Caco-2 (cell line): ENCODE measurements at places on chromosomes 7 and 10. TPM values are rescaled to one million over a fixed set of nuclear protein-coding genes. Genes with fewer than 3 reads are reported as not detected.

- H3K4me1 ChIP-seq: no peaks in the 10 kb centered on the region
- DNase-seq: no peak
- H3K27me3 ChIP-seq: no peaks in the 10 kb centered on the region
- no peaks in the 10 kb centered on the region for H3K36me3 ChIP-seq
- H3K4me3 ChIP-seq: no peak overlapping the region
These were observed 30.7 kb downstream of the ZNF777 start for GRCh38 chr7:149430192-149430591.

- H3K4me1 ChIP-seq: no peaks in the 10 kb centered on the region
- no peak for DNase-seq
- H3K36me3 ChIP-seq: no peaks in the 10 kb centered on the region
- H3K27me3 ChIP-seq: no peaks in the 10 kb centered on the region
These were observed 10.2 kb downstream of the ATP6V0E2 start for GRCh38 chr7:149884016-149884415.

- DNase-seq: no peak
- H3K27me3 ChIP-seq: no peaks in the 10 kb centered on the region
- H3K4me1 ChIP-seq: peaks cover 6% of the 10 kb centered on the region
- H3K27ac ChIP-seq: no peak overlapping the region
- no peak overlapping the region for H3K4me3 ChIP-seq
- H3K36me3 ChIP-seq: no peaks in the 10 kb centered on the region
These were observed 193.1 kb upstream of the IMMP2L start for GRCh38 chr7:111755383-111755782.

DNA sequence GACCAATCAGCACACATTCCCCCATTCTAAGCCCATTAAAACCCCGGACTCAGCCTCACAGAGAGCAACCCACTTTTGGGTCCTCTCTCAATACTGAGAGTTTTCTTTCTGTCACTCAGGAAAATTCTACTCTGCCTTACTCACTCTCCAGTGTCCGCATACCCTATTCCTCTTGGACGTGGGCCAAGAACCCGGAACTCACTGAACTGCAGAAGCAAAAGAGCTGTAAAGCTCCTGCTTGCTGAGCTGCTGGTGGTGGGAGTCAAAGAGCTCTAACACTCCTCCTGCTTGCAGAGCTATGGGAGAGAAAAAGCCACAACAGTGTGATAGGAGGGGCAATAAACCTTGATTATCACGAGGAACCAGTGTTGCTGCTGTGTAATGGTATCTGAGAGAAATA lies 386.9 kb downstream of the POM121L12 start:
- H3K36me3 ChIP-seq: no peaks in the 10 kb centered on the region
- no peaks in the 10 kb centered on the region for H3K27me3 ChIP-seq
- H3K27ac ChIP-seq: no peak overlapping the region
- DNase-seq: no peak

DNA sequence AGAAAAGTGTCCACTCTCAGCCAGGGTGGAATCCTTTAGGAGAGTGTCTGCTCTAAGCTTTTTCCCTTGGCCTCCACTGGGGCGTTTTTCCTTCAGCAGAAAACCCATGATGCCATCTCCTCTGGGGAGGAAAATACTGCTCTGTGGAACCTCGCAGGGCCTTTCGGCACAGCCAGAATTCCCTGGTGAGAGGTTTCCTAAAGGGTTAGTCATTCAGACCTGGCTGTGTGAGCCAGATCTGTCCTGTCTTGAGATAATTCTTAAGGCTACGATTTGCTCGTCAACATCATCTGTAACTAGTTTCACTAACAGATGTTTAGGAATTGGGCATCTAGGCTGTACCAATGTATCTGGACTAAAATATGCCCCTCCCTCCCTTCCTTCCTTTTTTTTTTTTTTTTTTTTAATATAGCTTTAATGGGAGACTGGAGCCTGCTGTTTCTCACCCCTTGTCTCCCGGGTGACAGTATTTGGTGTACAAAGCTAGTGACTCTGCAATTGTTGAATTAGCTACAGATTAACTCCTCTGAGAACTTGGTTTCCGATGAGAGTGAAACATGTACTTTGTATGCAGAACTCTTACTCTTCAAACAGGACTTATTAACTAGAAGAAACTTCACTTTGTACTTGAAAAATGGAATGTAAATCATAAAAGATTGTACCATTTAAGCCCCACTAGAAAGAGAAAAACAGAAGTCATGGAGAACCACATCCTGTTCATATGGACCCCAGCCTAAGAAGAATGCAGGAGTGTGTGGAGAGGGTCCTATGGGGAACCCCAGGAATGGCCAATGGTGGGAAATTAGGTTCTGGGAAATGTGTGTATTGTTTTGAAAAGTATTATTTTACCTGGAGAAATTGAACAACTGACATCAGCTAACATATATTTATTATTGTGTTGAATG lies 230.9 kb downstream of the CAMK1D start:
- no peaks in the 10 kb centered on the region for H3K36me3 ChIP-seq
- no peak for DNase-seq
- no peak overlapping the region for H3K4me3 ChIP-seq
- no peaks in the 10 kb centered on the region for H3K27me3 ChIP-seq
- no peaks in the 10 kb centered on the region for H3K4me1 ChIP-seq

Gene DNAJC12
- 1.4 and 2.2 TPM in 2 replicates for total RNA-seq

- H3K4me3 ChIP-seq: no peak overlapping the region
- peaks cover 3% of the 10 kb centered on the region for H3K4me1 ChIP-seq
- H3K36me3 ChIP-seq: no peaks in the 10 kb centered on the region
- no peak for DNase-seq
- no peaks in the 10 kb centered on the region for H3K27me3 ChIP-seq
These were observed 158.4 kb upstream of the NRP1 start for GRCh38 chr10:33492701-33493345.

DNA sequence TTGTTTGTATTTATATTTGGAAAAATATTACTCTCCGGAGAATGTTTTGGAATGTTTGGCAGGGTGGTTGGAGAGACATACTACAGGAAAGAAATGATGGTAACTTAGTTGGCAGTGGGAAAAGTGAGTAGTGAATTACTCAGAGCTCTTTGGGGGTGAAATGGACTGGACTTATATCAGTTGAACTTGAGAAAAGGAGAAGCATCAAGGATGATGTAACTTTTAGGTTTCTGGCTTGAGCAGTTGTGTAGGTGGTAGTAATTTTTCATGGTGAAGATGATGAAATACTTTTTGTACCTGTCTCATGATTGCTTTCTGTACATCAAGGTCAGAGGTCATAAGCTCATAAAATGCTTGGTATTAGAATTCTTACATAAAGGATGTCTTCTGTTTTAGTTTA lies 617.2 kb downstream of the AUTS2 start:
- DNase-seq: no peak
- H3K27ac ChIP-seq: peak overlapping the region; percentile 61
- no peak overlapping the region for H3K4me3 ChIP-seq
- H3K27me3 ChIP-seq: no peaks in the 10 kb centered on the region

Gene ITGA8
- not detected in 2 replicates for total RNA-seq

Gene GIMAP6
- not detected in 2 replicates for total RNA-seq

Gene BICC1
- total RNA-seq: 118 and 122 TPM in 2 replicates

- H3K4me3 ChIP-seq: no peak overlapping the region
These were observed 549.7 kb downstream of the TCERG1L start for GRCh38 chr10:130761788-130762301.

DNA sequence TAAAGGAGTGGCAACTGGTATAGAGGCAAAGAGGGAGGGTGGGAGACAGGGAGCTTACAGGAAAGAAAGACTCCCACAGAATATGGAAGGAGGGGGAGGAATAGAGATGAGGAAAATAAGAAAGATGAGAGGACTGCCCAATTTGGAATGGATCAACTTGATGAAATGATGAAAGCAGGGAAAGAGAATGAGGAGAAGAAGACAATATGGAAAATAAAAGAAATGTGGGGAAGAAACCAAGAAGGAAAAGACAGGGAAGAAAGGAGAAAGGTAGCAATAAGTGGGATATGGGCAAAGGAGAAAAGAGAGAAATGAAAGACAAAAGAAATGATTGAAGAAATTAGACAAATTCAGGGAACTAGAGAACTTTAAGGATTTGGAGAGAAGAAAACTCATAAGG lies 3.0 kb downstream of the KEL start:
- no peaks in the 10 kb centered on the region for H3K36me3 ChIP-seq
- H3K27me3 ChIP-seq: no peaks in the 10 kb centered on the region
